Immature natural killer cell (primary cell): ENCODE measurements at places on chromosomes 6 and 20.

- no peak for DNase-seq
These were observed 51.0 kb upstream of the IL20RA start for GRCh38 chr6:137095651-137096238.

- peak; percentile 38 for DNase-seq
These were observed at the start of gene SOBP for GRCh38 chr6:107489636-107490565. Gene SOBP (plus strand): TSS chr6:107490117. CDS start chr6:107490617, 500 bp downstream.

DNA sequence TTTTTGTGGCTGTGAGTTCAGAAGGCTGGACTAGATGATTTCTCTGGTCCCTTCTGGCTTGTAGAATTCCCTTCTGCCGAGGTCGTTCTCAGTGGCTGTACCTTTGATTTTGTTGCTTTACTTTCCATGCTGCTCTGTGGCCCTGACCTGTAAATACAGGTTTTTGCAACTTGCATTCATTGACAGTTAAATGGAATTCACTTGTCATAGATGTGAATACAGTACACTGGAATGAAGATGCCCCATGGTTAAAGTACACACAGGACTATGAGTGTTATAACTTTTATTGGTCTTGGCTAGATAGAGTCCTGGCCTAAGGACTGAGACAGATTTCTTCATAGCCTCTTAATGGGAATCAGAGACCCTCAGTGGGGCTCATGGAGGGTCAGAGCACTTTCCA lies 12.9 kb upstream of the EFCAB8 start:
- DNase-seq, result no peak

DNA sequence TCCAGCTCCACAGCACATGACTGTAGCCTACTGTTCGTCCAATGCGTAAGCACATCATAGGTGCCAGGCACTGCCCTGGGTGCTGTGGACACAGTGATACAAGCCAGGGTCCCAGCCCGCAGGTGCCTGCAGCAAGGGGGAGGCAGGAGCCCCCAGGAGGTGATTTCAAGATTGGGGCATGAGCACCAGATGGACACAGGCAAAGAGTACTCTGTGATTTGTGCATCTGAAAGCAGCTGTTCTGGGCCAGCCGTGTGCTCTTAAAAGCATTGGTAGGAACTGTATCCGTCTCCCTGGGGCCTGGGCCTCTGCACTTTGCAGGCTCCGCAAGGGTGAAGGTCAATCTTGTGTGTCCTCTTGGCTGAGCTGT lies 149.8 kb downstream of the SYCP2 start:
- DNase-seq, result no peak

DNA sequence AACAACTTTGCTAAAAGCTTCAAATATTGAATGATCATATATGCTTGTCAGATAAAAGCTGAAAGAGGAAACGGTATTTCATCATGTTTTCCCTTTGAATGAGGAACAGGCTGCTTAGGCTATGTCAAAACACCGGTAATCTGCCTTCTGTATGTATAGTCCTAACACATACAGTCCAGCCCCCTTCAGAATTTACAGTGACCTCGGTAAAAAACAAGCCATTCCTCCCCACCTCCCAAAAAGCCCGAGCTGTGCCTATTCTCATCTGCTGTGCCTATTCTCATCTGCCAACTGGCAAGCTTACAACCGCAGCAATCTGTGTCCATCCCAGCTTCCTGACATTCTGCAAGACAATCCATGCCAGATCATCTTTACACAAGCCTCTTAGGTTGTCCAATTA lies 26.8 kb upstream of the UBE2J1 start:
- DNase-seq, result no peak

GRCh38 chr6:8904754-8905153 lies 469.4 kb upstream of the SLC35B3 start:
- DNase-seq, result no peak

DNA sequence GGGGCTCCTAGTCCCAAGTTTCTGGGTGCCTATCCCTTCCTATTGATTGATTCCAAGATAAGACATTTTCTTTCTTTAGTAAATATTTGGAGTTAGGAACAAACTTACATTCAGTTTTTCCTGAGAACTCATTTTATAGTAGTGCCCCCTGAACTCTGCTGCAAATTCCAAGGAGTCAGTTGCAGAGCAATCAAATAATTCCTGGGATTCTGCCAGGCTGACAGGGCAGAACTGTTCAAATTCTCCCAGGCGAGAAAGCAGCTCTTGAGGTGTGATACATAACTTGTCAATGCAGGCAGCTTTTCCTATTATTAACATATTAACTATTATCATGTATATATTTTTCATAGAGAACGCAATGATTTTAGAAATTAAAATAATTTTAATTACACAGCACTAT lies 15.9 kb upstream of the ZBTB24 start:
- no peak for DNase-seq

DNA sequence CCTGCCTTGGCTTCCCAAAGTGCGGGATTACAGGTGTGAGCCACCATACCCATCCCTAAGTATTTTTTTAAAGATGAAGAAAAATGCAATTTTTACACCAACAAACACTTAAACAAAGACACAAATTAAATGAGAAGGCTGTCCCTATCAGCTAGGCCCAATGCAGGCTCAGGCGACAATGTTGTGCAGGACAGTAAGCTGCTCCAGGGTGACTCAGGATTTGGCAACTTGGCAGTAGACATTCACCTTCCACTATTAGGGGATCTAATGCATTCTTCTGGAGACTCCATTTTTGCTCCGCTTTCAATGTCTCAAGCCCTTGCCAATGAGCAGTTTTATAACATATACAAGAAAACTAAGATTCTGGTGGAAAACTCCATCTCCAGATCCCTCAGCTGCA lies 19.7 kb downstream of the NDRG3 start:
- no peak for DNase-seq

DNA sequence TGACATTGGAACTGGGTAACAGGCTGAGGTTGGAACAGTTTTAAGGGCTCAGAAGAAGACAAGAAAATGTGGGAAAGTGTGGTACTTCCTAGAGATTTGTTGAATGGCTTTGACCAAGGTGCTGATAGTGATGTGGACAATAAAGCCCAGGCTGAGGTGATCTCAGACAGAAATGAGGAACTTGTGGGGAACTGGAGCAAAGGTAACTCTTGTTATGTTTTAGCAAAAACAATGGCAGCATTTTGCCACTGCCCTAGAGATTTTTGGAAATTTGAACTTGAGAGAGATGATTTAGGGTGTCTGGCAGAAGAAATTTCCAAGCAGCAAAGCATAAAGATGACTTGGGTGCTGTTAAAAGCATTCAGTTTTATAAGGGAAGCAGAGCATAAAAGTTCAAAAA lies 474.7 kb upstream of the ADGRB3 start:
- DNase-seq, result no peak

DNA sequence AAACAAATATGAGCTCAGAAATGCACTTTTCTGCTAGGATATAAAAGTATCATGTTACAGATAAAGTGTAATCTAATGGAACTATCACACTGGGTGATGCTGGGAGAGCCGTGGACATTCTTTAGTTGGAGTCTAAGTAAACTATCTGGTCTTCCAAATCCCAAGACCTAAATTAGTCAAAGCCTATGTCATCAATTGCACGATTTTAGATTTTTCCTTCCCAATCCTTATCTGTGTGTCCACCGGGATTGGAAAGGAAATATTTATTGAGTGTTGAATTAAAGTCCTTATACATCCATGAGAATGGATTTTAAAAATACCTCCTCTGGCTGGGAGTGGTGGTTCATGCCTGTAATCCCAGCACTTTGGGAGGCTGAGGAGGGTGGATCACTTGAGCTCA lies 19.6 kb upstream of the MRAP2 start:
- no peak for DNase-seq

DNA sequence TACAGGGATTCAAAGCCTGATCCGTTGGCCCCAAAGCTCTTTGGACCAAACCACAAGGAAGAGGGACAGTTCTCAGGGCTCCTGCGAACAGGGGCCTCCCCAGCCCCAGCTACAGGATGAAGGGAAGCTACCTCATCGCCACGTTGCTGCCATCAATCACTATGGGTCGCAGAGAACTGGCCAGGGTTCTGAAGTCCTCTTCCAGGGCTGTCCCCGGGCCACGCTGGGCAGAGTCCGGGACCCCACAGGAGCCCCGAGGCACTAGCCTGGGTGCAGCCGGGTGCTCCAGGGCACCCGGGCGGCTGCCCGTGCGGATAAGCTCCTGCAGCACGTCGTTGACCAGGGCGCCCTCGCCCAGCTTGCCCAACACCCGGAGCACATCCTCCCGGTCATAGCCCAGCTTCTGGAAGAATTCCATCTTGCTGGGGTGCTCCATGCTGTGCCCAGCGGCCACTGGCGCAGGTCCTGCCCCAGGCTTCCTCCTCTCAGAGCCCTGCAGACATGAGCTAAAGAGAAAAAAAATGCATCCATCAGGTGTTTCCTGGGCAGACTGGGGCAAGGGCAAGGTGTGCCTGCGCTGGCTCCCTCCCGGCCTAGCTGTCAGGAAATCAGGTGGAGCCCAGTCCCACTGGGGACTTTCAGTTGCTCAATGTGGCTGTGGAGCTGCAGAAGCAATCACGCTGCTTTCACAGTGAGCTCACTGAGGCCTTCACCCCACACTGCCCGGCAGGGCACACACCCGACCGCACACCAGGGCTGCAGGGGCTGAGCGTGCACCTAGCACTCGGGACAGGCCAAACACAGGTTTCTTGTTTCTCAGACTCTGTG lies 10.5 kb downstream of the ZC3H12D start:
- DNase-seq, result no peak

DNA sequence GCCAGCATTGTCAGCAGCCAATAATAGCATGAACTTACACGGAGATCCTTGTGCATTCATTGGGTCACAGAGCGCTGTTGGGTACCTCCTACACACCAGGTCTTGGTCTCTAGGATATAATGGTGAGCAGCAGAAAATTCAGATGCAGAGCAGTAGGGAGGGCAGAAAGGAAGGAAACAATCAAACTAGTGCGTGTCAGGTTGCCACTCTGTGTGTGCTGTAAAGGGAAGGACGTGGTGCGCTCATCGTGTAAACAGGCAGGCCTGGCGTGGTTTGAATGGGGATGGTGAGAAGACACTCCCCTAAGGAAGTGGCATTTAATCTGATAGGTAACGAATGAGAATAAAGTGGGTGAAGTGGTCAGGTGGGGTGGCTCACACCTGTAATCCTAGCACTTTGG lies 336.4 kb downstream of the CDH26 start:
- no peak for DNase-seq

- no peak for DNase-seq
These were observed 1.7 kb downstream of the COL11A2 start for GRCh38 chr6:33190504-33191107.

DNA sequence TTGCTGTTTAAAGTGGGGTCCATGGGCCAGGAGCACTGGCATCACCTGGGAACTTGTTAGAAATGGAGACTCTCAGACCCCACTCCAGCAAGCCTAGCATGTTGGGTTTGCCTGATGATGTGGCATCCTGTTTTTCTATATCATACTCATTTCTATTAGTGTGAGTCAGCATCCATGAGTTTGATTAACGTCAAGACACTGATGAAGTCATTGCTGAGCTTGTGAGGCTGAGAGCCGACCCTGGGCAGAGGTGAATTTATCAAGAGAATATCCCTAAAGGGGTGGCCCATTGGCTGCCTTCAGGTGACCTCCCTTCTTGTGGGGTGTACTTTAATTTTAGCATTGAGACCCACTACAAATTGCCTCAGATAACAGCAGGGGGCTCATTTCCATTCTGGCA lies 43.4 kb upstream of the RNF144B start:
- DNase-seq, result no peak

DNA sequence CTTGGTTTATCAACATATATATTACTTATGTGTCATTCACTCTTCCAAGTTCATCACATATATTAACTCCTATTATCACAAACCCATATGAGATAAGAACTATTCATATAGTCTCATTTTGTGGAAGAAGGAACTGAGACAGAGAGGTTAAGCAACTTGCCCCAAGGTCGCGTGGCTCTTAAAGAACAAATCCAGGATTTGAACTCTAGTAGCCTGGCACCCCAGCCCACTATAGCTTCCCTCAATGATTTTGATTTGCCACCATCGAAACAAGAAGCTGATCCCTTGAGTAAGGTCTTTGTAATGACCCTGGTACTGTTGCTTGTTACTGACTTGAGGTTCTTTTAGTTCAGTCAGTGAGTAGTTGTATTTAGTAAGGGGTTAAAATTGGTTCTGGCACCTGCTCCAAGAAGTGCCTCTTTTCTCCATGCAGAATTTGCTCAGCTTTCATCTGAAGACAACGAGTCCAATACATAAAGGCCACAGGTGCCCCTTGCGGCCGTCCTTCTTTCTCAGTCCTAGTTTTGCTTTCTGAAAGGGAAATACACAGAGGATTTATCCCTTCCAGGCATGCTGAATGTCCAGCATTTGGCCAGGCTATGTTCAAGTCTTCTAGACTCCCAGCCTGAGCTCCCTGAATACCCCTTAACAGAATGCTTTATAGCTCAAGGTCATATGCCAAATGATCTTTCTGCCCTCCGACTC lies 253.0 kb downstream of the TBC1D7 start:
- no peak for DNase-seq

DNA sequence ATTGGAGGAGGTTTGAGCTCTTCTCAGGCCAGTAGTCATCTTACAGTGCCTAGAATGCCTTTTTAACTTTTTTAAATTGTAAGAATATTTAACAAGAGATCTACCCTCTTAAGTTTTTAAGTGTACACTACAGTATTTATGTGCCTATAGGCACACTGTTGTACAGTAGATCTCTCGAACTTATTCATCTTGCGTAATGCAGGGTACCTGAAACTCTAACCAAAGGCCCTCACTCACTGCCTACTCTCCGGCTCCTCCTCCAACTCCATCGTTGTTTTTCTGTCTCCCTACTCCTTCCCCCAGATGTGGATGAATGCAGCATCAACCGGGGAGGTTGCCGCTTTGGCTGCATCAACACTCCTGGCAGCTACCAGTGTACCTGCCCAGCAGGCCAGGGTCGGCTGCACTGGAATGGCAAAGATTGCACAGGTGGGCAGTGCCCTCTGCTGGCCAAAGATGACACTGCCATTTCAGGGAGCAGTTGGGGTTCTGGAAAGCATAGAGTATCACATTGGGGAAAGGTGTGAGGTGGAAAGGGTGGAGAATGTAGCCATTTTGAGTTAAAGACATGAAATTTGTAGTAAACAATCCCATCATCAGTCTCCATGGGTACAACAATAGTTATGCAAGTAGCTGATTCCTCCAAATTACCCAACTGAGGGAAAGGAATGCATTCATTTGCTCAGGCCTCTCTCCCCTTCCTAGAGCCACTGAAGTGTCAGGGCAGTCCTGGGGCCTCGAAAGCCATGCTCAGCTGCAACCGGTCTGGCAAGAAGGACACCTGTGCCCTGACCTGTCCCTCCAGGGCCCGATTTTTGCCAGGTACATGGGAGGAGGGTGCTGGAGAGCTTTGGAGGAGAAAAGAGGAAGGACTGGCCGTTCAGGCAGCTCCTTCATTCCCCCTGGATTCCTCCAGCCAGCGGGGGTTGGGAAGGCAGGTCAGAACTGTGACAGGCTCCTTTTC lies 18.4 kb upstream of the ZNF76 start:
- DNase-seq, result peak; percentile 58

- DNase-seq, result no peak
These were observed 158.7 kb downstream of the RNGTT start for GRCh38 chr6:88804701-88805100.
